ENCODE measurements at places on chromosomes 13 and 19. TPM values are rescaled to one million over a fixed set of nuclear protein-coding genes. Genes with fewer than 3 reads are reported as not detected.

DNA sequence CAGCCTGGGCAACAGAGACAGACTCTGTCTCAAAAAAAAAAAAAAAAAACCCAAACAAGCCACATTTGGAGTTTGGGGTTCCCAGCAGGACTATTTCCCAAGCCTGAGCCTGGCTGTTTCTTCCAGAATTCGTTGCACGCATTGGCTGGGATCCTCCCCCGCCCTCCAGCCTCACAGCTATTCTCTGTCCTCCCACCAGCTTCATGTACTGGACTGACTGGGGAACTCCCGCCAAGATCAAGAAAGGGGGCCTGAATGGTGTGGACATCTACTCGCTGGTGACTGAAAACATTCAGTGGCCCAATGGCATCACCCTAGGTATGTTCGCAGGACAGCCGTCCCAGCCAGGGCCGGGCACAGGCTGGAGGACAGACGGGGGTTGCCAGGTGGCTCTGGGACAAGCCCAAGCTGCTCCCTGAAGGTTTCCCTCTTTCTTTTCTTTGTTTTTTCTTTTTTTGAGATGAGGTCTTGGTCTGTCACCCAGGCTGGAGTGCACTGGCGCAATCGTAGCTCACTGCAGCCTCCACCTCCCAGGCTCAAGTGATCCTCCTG lies 26.7 kb downstream of the LDLR start:
- peak overlapping the region; percentile 35 for H3K27ac ChIP-seq
- DNase-seq = no peak
- peaks cover 82% of the 10 kb centered on the region for H3K36me3 ChIP-seq
- no peak overlapping the region for H3K4me3 ChIP-seq

GRCh38 chr19:10289836-10290356 lies at the start of gene ICAM5:
Gene ICAM5, plus strand, starts transcription at chr19:10289952. Its CDS starts 92 bp downstream, at chr19:10290044.
- H3K36me3 ChIP-seq = peaks cover 12% of the 10 kb centered on the region
- H3K27ac ChIP-seq = no peak within 1 kb of the TSS

- H3K4me3 ChIP-seq = no peak overlapping the region
- no peaks in the 10 kb centered on the region for H3K27me3 ChIP-seq
- H3K4me1 ChIP-seq = no peaks in the 10 kb centered on the region
- no peak overlapping the region for H3K27ac ChIP-seq
- H3K36me3 ChIP-seq = no peaks in the 10 kb centered on the region
Measured at GRCh38 chr13:97505017-97505416, 71.0 kb downstream of the RAP2A start.

DNA sequence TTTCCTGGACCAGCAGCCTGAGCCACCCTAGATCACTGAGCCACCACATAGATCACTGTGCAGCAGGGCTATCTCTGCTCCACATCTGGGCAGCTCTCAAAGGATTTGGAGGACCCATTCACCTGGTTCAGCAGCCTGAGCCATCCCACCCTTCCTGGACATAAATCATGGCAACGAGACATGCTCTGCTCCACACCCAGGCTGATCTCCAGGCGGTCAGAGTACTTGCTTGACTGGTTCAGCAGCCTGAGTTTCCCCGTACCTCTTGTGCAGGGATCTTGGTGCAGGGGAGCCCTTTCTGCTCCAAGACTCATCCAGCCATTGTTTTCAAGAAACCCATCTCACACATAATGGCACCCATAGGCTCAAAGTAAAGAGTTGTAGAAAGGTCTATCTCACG lies 195.3 kb downstream of the LIG4 start:
- no peaks in the 10 kb centered on the region for H3K4me1 ChIP-seq
- no peak for DNase-seq
- no peak overlapping the region for H3K27ac ChIP-seq
- H3K36me3 ChIP-seq = no peaks in the 10 kb centered on the region
- H3K4me3 ChIP-seq = no peak overlapping the region
- no peaks in the 10 kb centered on the region for H3K27me3 ChIP-seq

GRCh38 chr19:18273561-18274218 lies 562 bp downstream of the IQCN start:
- H3K27me3 ChIP-seq = no peaks in the 10 kb centered on the region
- no peak overlapping the region for H3K27ac ChIP-seq
- DNase-seq = no peak

DNA sequence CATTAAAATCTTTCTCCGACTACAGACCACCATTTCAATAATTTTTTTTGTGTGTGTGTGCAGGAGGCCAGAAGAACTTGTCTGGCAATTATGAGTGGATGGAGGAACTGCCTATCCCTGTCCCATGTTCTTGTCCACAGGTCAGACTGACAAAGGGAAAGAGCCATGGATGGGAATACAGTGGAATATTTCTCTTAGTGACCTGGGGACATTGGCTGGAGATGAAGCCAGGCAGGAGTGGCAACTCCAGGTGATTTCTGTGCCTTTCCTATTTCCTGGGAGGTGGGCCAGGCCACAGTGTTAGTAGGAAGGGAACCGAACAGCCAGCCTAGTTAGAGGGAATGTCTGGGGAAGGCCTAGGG lies 3.7 kb downstream of the PSG9 start:
- no peak overlapping the region for H3K4me3 ChIP-seq
- no peak overlapping the region for H3K27ac ChIP-seq

PPP1R13L gene
- total RNA-seq = 0.51 TPM

F2RL3 gene
- 1.6 TPM for total RNA-seq

All from liver (tissue), 10 donors.